MCF 10A (cell line): ENCODE measurements at places on chromosomes 7 and 10.

DNA sequence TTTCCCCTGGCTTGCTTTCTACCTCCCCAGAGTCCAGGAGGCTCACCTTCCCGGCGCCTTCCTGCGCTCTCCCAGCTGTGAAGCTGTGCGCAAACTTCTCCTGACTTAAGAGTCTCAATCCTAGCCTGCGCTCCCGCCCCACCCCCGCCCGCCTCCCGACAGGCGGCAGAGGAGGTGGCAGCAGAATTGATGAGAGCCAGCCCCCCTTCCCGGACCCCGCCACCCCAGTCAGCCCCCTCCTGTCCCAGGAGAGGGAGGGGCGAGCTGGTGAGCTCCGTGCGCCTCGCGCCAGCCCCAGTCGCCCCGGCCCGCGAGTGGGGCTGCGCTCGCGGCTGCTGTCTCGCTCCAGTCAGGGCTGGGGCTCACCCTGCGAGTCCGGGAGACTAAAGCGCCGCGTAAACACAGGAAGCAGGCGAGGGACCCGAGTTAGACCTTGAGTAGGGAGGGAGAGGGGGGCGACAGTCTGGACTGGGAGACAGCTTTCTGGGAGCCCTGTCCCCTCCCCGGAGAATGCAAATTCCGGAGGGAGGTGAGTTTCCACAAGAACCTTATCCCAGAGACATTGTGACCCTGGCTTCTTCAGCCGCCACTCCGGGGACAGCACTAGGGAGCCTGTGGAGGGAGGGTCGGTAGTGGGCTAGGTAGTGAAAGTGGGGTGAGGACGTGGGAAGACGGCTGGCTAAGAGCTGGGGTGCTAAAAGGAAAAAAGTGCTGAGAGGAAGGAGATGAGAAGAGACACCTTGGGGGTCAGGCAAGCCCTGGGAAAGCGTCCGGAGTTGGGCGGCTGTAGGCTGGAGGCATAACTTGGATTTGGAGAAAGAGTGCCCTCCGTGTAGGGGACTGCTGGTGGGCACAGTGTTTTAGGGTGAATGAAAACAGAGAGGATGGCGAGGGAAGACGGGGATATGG is at the start of gene CALCR:
TSS of gene CALCR (minus strand) at position 79 of the 909 bp plus-strand sequence. CDS start 87,743 bp downstream, outside the sequence.
- DNase-seq, result no peak

- peak; percentile 35 for DNase-seq
These were observed 45.1 kb downstream of the CHN2 start for GRCh38 chr7:29239638-29240037.

DNA sequence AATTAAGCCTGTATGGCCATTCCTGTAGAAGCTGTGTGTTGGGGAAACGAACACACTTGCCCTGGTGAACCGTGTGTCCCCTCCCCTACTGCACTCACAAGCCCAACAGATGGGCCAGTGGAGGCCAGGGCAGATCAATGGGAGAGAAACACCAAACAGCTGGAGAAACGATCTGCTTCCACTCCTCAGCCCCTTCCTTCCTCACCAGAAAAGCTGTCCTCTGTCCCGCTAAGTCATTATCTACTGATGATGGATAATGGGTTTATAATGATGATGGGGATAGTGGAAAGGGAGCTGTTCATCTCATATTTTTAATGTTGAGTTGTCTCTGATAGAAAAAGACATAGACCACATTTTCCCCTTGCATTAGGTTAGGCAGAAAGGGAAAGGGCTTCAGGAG is 99.7 kb downstream of the ELMO1 start:
- no peak for DNase-seq

DNA sequence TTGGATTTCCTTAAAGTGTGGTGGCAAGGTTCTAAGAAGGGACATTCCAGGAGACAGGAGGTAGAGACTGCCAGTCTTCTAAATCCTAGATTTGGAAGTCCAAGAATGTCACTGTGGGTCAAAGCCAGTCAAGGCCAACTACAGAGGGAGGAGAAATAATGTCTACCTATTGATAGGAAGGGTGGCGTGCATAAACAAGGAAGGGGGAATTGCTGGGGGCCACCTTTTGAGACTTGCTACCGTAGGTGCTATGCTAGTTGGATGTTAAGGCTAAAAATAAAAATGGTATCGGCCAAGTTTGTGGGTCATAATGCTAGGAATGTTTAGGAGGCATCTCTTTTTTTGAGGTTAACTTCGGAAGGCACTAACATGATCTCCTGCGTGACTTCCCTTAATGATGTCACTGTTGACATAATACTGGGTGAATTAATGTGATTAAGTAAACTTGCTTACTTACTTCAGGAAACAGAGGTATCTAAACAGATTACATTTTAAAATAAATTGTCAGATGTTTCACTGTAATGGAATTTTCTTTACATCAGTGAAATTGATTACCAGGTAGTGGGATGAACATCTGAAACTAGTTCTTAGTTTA is 4.8 kb downstream of the BTRC start:
- no peak for DNase-seq

DNA sequence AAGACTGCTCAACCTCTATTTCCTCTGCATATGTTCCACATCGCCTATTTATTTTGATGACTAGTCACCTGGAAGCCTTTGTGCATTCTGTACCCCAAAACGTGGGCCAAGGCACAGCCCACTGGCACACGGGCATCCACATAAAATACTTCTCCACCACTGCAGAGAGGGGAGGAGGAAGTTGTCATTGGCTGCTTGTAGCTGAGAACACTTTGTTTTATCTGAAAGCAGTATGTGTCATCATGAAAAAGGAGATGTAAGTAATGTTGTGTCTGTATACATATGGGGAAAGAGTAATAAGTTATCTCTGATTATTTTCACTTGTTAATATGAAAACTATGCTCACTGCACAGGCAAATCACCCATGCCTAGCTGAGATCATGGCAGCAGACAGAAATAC is 48.2 kb upstream of the AMPH start:
- peak; percentile 26 for DNase-seq

DNA sequence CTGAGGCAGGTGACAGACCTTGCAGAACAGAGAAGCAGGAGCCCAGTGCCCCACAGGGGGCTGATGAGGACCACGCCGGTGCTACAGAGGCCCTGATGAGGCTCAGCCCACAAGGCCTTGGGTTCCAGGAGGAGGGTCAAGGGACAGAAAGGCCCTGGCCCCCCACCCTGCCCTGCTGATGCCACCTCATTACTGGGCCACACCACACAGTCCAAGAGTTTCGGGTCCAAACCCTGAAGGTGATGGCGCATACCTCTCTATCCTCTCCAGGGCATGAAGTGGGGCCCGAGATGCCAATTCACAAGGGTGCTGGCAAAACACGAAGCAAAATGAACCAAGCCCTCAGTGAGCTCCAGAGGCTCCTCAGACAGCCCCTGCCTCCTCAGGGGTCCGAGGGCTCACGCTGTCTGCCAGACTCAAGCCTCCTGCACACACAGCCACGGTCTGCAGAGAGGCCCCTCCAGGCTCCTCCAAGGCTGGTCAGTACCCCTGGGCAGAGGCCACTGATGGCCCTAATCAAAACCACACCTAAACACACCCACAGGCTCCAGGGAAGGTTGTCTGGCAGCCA is 32.3 kb downstream of the RASGEF1A start:
- DNase-seq, result no peak

GRCh38 chr7:30908681-30909080 is 3.0 kb upstream of the AQP1 start:
- DNase-seq, result no peak

- no peak for DNase-seq
These were observed 64.3 kb upstream of the AGK start for GRCh38 chr7:141486959-141487358.

DNA sequence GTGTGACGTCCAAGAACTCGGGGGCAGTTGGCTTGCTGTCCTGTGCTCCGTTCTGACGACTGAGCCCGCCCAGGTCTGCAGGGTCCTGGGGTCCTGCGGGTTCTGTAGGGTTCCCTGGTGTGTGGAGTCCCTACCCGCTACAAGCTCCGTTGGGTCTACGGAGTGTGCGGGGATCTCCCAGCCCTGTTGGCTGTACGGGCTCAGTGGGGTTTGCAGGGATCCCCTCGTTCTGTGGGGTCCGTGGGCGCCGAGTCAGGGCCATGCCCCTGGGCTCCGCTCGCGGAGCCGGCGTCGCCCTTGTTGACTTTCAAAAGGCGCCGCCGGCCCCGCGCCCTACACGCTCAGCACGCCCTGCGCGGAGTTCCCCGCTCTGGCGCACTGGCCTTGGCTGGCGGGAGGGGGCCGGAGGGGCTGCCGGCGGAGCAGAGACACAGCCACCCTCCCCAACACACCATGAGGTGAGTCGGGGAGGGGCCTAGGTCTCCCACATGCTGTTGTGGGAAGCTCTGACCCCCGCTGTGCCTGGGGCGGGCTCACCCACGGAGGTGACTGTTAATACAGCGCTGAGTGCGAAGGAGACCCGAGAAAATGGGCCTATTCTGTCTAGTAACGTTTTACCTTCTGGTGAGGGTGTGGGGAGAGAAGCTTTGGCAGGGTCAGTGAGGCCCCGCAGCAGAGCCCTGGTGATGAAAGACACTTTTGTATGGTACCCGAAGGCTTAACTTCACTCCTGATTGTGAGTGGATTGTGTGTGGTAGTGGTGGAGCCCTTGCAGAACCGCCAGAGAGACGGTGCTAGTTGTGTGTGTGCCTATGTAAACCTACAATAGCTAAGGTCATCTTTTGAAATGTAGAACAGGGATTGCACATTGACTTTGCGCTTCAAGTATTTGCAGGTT is 8.1 kb downstream of the TASOR2 start:
- peak; percentile 34 for DNase-seq

GRCh38 chr7:137870684-137871083 is 23.9 kb upstream of the DGKI start:
- DNase-seq, result no peak

- DNase-seq, result no peak
These were observed 78.4 kb downstream of the XRCC2 start for GRCh38 chr7:152597507-152597906.

DNA sequence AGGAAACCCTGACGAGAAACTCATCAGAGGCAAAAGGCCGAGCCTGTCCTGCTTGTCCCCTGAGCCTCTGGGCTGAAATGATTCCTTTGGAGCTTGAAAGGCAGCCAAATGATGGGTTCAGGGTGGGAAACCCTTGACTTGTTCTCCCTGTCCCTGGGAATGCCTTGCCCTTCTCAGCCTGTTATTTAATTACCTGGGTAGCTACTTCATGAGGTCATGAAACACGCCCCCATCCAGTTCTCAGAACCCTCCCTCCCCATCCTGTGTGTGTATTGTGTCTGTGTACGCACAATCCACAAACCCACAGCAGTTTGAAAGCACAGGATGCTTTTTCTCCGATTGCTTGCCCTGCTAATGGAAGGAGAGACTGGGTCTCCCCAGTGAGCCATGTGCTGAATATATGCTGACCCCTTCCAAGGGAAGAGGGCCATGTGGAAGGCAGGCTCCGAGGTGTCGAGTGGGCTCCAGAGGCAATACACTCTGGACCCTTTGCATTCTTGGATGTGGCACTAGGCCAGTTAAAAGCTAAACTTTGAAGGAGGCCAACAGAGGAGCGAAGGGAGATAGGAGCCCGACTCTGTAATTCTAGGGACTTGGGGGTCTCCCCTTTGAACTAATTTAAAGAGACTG is 10.6 kb downstream of the DUSP5 start:
- DNase-seq, result no peak

DNA sequence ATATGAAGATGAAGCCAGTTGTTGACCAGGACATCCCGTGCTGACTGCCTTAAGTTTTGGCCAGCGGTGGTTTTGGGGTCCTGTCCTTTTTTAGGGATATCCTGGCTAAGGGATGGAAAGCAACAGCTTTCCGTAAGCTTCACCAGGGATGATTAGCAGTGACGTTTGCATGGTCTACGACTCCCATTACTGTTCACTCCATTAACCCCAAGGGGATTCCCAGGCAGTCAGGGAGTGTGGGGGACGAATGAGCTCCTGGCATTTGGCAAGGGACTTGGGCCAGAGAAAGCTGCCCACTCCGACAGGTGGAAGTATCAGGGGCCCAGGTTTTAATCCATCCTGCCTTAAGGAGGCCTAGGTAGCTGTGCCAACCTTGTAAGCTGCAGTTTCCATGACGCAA is 66.8 kb downstream of the ITGB1 start:
- DNase-seq, result no peak

DNA sequence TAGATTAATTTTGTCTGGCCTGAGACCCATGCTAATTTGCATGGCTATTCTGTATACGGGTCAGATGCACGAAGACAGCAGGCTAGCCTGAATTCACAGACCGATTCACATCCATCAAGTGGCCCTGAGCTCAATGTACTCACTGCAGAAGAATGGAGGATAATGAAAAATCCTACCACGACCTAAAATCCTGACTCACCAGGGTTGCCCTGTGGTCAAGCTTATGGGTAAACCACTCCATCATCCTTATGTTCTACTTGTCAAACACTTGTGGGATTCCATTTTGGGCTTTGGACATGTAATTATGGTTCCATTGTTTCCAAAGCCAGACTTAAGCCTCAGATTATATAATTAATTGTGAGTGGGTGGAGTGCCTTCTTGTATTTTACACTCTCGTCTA is 110.4 kb upstream of the ZNF438 start:
- no peak for DNase-seq

- DNase-seq, result no peak
These were observed 47.1 kb downstream of the NXPH1 start for GRCh38 chr7:8480527-8480926.

- DNase-seq, result peak; percentile 74
These were observed 20.9 kb downstream of the MORN4 start for GRCh38 chr10:97612386-97612785.

DNA sequence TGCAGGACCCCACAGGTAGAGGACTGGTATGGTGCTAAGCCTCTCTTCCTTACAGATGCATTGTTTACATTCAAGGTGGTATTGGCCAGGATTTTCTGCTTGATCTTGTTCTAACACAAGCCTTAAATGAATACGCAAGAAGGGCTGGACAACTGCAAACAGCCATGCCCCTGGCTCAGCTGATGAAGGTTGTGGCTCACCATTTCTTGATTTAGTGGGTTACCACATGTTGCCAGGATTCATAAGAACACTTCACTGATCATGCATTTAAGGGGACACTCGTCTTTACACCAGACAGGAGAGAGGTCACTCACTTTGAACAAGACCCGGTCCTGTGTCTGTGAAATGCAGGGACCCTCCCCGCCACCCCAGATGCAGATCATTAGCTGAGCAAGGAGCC is 82.2 kb downstream of the CHN2 start:
- no peak for DNase-seq

DNA sequence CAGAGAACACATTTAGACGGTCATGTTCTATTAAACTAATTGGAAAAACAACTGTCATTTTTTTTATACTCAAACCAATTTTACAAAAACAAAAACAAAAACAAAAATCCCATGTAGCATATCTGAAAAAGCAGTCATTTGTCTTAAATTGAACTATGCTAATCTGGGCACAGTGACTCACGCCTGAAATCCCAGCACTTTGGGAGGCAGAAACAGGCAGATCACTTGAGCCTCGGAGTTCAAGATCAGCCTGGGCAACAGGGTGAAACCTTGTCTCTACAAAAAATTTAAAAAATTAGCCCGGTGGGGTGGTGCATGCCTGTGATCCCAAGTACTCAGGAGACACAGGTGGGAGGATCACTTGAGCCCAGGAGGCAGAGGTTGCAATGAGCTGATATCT is 253.4 kb downstream of the DOCK4 start:
- no peak for DNase-seq
